DMS153 (cell line): ENCODE measurements at places on chromosomes 4 and X.

DNA sequence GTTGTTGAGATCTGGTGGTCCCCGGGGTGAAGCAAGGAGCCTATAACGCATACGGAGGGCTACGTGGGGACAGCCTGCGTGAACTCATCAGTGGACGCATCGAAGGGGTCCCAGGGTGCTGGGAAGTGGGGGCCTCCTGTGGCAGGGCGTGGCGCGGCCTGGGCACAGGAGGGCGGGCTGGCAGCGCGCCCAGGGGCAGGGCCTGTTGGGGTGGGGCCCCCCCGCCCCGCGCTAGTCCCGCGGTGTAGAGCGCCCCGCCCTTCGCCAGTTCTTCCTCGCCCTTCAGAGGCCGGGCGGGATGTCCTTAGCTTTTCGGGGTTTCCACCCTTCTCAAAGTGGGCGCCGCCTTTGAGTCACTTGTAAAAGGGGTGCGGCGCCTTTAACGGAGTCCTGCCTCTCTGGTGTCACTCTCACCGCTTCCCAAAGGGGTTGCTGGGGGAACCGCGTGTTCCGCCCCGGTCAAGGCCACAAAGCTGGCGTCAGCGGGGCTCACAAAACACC is 632 bp downstream of the PLP2 start:
- no peak for DNase-seq

DNA sequence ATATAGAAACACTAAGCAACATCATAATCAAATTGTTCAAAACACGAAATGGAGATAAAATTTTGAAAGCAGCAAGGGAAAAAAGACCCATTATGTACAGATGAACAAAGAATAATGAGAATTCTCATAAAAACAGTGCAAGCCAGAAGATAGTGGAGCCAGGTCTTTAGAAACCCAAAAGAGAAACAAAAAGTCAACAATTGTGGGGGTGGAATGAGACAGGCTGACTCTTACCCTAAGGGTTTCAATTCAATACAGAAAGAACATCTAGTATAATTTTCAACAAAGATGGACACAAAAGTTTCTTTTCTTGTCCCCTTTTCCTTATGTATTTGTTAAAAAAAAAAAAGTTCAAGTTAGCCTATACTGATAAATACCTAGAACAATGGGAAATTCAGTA is 34.0 kb upstream of the MAGEB2 start:
- no peak for DNase-seq

DNA sequence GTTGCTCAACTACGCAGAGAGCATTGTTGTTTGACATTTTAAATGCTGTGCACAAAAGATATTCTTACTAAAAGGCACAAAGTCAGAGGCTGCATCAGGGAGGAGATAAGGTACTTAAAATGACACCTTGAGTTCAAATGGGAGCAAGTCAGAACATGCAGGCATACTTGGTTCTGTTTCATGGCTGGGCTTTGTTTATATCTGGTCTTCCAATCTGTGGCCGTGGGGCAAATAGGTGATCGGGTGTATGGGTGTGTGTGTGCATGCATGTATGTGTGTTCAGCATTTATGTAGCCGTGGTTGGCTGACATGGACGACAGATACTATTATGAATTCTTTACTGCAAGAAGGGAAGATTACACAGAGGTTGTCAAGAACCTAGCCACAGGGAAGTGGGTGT is 106.1 kb downstream of the RASL11B start:
- no peak for DNase-seq

GRCh38 chr4:126807132-126807531 is 825.6 kb upstream of the INTU start:
- DNase-seq: no peak

DNA sequence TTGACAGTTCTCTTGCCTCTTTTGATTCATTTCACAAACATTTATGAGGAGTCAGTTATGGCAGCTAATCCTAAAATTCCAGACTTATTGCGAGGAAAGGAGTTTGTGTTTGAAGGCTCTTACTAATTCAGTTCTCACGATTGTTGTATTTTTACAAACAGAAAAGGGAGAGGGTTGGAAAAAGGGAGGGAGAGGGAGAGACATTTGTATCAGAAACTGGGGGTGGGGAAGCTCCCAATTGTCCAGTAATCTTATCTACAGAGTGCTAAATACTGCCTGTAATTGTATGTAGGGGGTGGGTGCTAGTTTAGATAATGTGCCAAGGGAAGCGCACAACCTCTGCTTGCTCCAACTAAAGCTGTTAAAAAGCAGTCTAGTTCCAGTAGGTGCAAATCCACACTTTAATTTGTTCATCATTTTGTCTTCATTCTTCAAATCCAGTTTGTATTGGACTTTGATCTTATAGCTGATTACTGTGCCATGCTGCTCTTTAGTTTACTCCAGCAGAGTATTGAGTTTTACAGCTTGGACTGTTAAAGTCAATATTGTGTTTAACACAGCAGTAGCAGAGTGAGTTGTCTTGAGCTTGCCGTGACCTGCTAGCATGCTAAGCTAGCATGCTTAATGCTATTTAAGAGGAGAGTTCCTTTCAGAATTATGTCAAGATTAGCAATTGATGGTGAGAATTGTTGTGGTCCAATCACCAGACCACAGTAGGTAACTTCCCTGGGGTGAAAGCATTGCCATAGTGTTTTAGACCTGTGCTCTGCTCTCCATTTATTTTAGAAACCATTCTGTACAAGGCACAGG is 13.9 kb downstream of the FNIP2 start:
- peak; percentile 22 for DNase-seq

- DNase-seq: no peak
These were observed 447.1 kb downstream of the AFF2 start for GRCh38 chrX:148947399-148947975.
